AG04450 (cell line): ENCODE measurements at places on chromosomes 7 and 10.

- no peak for DNase-seq
Measured at GRCh38 chr10:62895063-62895462, 78.9 kb upstream of the EGR2 start.

DNA sequence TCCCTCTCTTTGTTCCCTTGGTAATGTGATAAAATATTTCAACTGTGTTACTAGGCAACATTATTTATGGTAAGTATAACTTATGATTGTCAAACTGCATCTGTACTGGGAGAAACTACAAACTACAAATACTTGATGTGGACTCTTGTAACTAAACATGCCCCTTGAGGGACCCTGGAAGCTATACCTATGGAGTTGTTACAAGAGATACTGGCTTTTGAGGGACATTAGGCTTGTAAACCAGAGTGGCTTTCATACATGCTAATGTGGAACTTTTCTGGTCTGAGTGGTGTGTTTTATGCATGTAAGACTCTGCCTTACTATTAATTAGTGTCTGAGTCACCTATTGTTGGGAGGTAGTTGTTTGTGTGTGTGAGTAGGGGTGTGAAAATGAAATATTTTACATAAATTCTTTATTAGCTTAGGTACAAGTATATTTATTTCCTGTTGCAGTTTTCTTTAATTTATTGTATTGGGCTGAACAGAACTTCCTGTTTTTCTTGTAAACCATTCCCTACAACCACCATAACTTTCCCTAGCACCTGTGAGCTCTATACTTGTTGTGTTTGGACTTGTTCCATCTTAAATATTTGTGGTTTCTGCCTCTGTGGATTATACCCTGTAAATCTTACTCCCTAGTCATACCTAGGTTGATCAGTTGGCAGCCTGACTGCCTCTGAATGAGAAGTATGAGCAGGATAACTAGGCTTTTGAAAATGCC, 49.8 kb downstream of the STK31 start:
- DNase-seq = no peak

DNA sequence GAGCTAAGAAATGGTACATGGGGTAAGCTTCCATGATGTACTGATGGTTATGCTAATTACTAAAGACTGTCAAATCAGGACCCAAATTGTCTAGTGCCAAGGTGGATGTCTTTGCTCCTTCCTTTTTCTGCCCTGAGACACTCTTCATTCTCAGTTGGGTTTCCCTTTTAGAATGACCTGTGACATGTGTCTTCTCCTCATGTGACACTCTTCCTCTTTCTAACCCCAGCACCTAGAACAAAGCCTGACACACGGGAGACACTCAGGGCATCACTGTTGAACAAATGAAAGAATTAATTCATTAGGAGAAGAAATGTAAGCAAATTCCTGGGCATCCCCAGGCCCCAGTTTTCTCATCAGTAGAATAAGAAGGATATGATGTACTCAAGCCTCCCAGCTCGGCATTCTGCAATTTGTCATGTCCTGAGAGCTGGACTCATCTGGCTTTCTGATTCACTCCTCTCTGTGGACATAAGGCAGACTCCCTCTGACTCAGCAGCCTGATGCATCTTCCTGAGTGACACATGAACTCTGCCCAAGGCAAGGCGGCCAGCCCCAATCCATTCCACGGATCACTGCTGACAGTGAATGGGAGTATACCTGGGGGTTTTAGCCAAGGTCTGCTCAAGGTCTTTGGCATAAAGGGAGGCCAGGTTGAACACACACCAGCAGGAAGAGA, 473.8 kb downstream of the KCNMA1 start:
- DNase-seq = peak; percentile 86

DNA sequence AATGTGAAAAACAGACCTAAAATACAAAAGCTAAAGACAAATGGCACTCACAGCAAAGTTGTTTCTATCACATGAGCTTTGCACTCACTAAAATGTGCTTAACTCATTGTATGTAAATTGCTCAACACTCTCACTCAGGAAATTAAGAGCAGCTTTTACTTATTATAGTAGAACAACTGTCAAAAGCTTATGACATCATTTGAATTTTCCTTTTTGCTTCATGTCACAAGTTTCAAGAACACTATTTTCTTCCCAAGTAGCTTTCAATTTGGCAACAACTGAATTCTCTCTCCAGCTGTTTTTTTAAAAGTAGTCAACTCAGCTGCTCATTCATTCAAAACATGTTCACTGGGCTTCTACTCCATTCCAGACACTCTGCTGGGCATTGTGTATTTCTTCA, 46.9 kb downstream of the ATE1 start:
- no peak for DNase-seq

GRCh38 chr7:131625817-131626372, 69.5 kb upstream of the PODXL start:
- peak; percentile 30 for DNase-seq

GRCh38 chr10:97682042-97682441, 5.0 kb downstream of the AVPI1 start:
- no peak for DNase-seq

- no peak for DNase-seq
Measured at GRCh38 chr10:93392121-93392520, 90.0 kb downstream of the MYOF start.

GRCh38 chr10:89235073-89235798, 16.3 kb downstream of the LIPA start:
- DNase-seq = no peak

- no peak for DNase-seq
Measured at GRCh38 chr7:1362301-1362700, 97.0 kb downstream of the MICALL2 start.

DNA sequence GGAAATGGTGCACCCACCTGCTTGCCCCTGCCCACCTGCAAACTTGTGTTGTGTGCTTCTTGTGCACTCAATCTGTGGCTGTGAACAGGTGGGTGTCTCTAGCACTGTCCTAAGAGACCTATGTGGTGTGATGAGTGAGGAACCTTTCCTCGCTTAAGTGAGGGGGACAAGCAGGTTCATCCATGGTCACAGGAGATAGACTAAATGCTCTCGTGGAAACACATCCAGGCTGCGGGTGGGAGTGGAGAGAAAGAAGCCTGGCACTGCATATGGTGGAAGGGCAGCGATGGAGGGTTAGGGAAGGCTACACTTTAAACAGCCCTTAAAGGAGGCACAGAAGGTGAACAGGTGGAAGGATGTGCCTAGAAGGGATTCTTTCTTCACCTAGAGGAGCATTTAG, 330.9 kb downstream of the CXCL12 start:
- DNase-seq = no peak

DNA sequence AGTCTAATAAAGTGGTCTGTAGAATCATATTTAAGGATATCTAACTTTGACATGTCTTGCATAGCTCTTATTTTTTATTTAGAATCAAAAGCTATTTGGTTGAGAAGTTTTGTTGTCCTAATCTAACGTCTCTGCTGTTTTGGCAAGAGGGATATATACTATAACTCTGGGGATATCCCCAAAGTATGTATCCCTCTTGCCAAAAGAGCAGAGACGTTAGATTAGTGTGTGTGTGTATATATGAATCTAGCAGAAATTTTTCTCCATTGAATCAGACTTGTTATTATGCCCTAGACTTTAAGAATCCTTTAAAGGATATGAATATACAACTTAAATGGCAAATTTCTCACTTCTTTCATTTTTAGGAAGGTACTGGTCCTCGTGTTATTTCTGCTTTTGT, 9.6 kb downstream of the SMC3 start:
- DNase-seq = no peak

DNA sequence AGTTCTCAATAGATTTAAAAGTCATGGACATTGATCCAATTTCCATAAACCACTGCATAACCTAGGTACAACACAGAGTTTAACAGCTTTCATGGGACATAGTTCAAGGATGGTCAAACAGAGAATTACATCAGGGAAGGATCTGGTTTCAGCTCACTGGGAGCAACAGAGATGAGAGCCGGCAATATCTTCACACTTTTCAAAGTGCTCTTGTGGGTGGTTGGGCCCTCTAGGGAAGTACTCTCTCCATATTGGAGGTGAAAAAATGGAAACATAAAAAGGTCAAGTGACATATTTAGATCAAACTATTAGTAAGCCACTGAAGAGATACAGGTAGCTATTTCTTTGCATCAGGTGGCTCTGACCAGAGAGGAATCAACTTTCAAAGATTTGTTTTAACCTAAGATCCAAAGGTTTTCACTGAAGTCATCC, 61.8 kb upstream of the LRRN3 start:
- no peak for DNase-seq
